ENCODE measurements at places on chromosomes 3 and 15.

DNA sequence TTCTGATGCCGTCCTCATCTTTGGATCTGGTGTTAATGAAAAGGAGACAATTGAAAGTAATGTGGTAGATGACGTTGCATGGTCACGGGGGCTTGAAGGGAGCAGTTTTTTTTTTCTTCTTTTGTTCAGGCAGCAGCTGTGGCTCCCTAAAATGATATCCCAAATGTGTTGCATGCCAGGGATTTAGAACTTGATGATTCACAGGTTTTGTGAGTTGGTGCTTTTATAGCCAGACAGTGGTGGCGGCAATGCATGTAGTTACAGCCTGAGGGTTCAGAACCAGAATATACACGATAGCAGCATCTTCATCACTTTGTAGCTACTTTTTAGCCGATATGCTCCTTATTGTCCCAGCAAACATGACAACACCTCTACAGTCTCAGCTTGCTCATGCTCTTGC lies 133.4 kb downstream of the CHST2 start:
- no peak for DNase-seq

- no peak for DNase-seq
Observed at GRCh38 chr3:131403216-131403895, 21.8 kb downstream of the NUDT16 start.

DNA sequence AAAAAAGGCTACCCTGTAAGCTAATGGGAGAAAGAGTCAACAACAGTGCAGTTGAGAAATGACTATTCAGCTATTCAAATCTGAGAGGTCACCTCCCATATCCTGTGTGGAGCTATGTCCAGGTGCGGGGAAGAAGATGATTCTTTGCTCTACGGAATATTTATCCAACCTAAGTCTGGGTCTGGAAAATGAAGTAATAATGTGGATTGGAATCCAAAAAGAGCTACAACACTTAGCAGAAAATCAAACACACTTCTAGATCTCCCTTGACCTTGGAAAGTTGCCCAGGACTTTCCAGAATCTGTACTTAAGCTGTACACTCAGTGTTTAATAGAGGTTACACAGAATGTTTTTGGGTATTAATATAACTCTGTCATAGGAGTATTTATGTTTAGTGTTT lies 251.9 kb downstream of the NAALADL2 start:
- DNase-seq: no peak

DNA sequence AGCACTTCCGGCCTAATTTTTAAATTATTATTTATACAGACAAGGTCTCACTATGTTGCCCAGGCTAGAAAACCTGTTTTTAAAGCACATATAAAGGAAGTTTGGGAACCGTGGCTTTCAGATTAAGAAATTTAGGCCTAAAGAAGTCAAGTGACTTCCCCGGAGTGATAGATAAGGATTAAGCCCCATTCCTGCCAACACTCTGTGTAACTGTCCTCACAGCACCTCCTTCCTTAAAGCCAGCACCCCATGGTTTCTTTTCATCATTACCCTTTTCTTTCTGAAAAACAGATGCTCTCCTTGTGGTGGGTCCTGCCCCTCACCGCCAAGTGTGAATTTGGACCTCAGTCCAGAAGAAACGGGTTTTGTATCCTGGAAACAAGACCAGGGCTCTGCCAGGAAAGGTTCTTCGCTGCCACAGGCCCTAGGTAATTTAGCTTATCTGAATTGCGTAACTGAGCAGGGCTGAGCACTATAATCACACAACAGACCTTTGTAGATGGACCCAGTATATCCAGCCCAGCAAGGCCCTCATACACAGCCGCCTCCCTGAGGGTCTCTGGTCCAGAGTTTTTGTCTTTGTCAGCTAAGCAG lies 231.3 kb downstream of the PLCL2 start:
- no peak for DNase-seq

GRCh38 chr15:40352281-40352901 lies 1.6 kb downstream of the PHGR1 start:
- DNase-seq: no peak

DNA sequence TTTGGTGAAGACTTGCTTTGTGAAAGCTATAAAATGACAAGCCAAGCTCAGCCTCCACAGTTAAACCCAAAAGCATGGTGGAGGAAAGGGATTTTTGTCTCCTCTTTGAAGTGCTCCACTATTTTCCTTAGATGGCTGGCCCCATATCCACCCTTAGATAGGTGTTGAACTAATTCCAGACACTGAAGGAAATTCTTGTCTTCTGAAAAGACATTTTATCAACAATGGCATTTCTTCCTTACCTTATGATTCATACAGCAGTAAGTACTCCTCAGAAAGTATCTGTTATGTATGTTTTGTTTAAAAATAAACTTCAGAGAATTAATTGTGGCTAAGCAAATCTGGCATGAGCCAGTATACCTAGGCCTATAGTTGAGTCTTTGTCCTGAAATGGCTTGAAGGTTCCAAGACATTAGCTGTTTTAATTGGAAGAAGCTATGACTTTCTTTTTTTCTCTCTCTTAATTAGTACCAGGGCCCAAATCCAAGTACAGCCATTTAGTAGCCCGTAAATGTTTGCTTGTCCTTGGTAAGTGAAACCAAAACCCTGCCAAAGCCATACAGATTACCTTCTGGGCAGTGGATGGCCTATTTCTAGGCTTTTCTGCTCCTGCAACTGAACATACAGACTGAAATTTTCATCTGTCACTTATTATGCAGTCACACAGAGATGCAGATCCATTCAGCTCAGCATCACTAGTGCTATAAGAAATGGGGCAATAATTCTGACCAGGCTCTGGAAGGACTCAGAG lies 5.1 kb upstream of the BFSP2 start:
- no peak for DNase-seq

DNA sequence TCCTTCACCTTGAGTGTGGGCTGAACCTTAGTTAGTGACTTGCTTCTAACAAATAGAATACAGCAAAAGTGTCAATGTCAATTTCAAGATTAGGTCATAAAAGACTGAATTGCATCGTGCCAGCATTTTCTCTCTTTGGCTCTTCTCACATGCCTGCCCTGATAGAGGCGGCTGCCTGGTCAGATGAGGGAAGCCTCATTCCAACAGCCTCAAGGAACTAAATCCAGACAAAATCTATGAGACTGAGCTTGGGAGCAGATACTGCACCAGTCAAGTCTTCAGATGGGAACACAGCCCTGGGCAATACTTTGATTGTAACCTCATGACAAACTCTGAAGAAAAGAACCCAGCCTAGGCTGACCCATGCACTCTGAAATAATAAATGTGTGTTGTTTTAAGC lies 63.5 kb upstream of the MFGE8 start:
- DNase-seq: no peak

DNA sequence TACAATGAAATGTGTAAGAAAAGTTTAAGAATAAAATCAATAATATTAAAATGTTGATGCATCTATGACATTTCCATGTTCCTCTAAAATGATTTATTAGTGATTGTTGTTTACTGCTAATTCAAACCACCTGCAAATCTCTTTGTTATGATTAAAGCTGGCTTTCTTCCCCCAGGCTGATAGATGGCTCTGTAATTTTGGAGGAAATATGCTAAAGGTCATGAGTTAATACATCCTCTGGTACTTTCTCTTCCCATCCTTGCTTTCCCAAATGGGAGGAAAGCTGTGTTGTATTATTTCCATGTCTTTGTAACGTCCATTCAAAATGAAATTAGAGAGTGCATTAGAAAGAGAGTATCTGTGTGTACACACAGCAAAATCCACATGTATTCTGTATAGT lies 139.5 kb upstream of the TMCO5A start:
- DNase-seq: no peak

DNA sequence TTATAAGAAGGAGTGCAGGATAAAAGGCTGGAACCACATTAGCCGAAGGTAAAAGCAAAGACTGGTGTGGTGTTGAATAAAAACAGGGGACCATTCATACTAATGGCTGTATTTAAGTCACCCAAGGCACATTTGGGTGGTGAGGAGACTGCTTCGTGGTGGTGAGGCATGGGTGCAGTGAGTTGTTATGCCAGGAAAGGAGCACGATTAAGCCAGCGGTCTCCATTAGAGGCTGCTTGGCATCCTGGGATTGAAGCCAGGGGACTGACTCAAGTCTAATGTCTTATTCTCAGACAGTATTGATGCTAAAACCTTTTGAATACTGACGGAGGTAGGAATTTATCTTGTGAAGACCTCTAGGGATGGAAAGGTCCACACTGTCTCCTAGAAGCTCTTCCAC lies 21.9 kb downstream of the FEM1B start:
- no peak for DNase-seq
